ENCODE measurements at places on chromosomes 13 and 19. TPM values are rescaled to one million over a fixed set of nuclear protein-coding genes. Genes with fewer than 3 reads are reported as not detected.

CLEC4M gene
- not detected for polyA plus RNA-seq

CGB8 gene
- not detected for polyA plus RNA-seq

ZFP14 gene
- polyA plus RNA-seq = 7.2 TPM

PHLDB3 gene
- polyA plus RNA-seq = 15.6 TPM

MUC16 gene
- polyA plus RNA-seq = 0.97 TPM

ABHD8 gene
- 6.4 TPM for polyA plus RNA-seq

All from muscle of arm (tissue), 14 donors.